Stimulated activated CD4-positive, alpha-beta T cell treated with anti-CD3 and anti-CD28 coated beads, Interleukin-15, amount 100 ng/mL, for 1 hour (primary cell): ENCODE measurements at places on chromosomes 2 and 18.

GRCh38 chr18:22344908-22345670 lies 72.6 kb downstream of the CTAGE1 start:
- DNase-seq = no peak

DNA sequence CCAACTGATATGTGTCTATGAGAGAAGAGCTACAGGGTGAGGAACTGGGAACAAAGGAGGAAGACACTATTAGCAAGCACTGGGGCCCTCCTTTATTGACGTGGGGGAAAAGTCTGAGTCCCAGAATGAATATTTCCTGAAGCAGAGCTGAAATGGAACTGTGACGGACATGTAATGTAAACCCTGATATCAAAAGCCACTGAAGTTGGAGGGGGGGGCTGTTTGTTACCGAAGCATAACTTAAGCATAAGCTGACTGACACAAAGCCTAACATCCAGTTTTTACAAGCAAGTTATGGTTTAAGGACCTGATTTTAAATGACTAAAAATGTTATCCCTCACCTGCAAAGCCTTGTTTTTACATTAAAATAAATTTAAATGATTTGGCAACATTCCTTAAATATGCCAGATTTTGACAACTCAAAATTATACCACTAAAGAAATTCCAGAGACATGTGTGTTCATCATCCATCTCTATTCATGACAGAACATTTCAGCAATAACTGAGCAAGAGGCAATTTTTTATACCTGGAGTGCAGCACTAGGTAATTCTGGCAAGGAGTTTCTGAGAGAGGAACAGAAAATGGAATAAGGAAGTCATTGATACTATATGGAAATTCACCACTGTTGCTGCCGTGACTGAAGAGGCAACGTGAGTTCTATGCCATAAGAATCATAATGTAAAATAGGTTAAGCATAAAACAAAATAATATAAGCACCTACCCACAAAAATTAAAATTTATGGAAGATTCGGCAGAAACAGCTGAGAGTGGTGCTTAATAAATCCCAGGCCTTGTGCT lies 186.0 kb downstream of the AFF3 start:
- DNase-seq = no peak

- DNase-seq = no peak
Measured at GRCh38 chr2:157087373-157088002, 170.0 kb upstream of the GALNT5 start.

DNA sequence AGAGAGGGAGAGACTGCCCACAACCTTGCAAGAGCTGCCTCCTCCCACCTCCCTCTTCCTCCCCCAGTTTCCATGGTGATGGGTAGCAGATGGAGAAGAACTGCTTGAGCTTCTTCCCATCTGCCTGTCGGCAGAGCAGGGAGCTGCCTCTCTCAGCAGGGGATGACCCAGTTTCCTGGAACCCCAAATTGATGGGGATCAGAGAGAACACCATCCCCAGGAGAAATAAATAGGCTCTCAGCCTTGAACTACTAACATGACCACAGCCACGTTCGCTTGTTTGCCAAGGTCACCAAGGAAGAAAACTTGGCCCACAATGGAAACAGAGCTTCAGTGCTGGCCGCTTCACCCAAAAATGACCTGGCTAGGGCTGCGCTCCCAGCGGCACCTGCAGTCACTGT lies 82.2 kb downstream of the ADD2 start:
- no peak for DNase-seq

GRCh38 chr2:98297817-98298682 lies 48.2 kb upstream of the CNGA3 start:
- DNase-seq = no peak

- DNase-seq = no peak
Measured at GRCh38 chr2:60351802-60352201, 201.7 kb downstream of the BCL11A start.

- no peak for DNase-seq
Measured at GRCh38 chr18:31631526-31631925, 39.8 kb downstream of the TTR start.

- no peak for DNase-seq
Measured at GRCh38 chr2:235542733-235543127, 48.9 kb downstream of the AGAP1 start.

GRCh38 chr2:66412874-66413273 lies 22.1 kb upstream of the MEIS1 start:
- no peak for DNase-seq

DNA sequence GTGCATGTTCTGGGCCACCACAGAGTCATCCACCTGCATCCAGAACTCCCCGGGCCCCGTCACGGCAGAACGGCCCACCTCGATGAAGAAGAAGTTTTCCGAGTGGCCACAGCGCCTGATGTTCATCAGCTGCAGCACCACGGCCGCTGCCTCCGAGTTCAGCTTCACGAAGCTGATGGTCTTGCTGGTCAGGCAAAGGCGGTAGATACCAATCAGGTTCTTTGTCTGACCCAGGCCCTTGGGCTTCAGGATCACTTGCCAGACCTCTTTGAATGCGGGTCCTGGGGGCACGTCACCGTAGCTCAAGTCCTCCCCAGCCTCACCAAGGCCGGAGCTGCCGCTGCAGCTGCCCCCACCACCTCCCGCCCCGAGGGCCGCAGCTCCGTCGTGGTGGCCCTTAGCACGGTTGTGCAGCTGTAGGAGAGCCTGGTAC lies 1.6 kb downstream of the IRS1 start:
- no peak for DNase-seq

DNA sequence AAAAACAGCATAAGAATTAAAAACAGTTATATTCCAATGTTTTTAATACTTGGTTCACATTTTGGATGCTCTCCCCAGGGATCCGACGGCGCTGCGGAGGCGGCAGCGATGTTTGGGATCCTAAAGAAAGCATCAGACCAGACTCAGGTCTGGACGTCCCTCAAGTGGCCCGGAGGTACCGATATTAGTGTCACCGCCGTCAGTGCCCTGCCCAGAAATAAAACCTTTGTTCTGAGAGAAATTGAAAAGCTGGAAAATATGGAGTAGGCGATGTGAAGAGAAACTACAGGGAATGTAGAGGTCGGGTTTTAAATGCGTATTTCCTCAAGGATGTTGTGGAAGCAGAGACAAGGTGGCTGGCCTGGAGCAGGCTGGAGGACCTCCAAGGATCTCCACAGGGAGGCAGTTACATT lies 683 bp upstream of the TBC1D8 start:
- DNase-seq = no peak

- DNase-seq = no peak
Measured at GRCh38 chr2:38301340-38301968, 75.6 kb downstream of the ATL2 start.
